MV-4-11 (cell line): ENCODE measurements at places on chromosomes 7 and 10.

DNA sequence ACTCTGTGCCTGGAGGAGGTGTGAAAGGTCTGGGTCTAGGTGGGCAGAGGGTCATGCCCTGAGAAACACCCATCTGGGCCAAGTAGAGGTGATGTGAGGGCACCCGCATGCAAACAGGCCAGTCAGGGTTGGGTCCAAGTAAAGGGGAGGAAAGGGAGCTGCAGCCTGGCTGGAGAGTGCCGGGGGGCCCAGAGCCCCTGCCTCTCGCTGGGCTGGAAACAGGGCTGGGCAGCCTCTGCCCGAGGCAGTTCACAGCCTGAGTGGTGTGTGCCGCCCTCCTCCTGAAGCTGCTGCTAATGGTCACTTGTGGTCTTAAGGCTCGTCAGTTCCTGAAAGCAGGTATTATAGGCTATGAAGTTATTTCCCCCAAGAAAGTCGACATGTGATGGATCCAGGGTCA is 7.3 kb downstream of the CYP2E1 start:
- DNase-seq: no peak

DNA sequence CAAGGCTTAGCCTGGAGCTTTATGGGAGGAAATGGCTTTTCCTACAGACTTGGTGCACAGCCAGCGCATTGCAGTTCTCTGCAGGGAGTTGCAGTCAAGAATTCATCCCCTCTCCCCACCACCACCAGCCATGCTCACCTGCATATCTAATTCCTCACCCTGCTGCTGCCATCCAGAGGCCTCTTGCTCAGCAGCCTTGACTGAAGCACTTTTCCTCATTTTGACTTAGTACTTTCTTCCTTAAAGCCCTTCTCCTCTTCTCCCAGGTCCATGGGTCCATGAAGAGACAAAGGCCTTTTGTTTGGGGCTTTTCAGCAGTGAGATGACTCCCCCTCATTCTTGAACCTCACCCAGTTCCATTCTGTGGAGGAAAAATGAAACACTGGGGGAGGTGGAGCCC is 39.7 kb upstream of the GPR141 start:
- DNase-seq: no peak

GRCh38 chr7:130108809-130109208 is 38.5 kb downstream of the KLHDC10 start:
- DNase-seq: no peak

DNA sequence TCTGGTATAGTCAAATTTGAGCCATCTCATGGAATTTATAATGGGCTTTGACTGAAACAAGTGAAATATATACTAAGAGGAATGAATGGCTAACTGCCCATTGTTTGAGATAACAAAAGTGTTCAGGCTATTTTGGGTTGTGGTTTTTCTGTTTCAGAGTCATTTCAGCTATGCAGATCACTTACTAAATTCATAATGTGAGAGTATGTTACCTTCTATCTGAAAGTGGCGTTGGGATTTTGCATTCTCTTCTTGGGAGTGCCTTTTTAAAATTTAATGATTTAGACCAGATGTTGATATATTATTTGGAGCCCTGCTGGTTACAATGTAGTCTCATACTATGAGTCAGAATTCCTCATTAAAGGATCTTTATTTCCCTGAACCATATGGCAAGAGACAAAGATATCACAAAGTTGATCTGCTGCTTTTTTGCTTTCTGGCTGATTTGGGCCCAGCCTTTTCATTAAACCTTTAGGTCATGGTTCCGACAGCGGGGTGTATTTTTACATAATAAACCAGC is 10.4 kb downstream of the VCL start:
- DNase-seq: peak; percentile 12

- no peak for DNase-seq
Measured at GRCh38 chr7:26658389-26659084, 205.9 kb downstream of the SKAP2 start.

- DNase-seq: no peak
Measured at GRCh38 chr10:50619166-50619565, 4.6 kb downstream of the SGMS1 start.

GRCh38 chr10:6925146-6925545 is 345.1 kb upstream of the PRKCQ start:
- DNase-seq: no peak

GRCh38 chr10:114874827-114875411 is 53.3 kb downstream of the FHIP2A start:
- DNase-seq: peak; percentile 74

DNA sequence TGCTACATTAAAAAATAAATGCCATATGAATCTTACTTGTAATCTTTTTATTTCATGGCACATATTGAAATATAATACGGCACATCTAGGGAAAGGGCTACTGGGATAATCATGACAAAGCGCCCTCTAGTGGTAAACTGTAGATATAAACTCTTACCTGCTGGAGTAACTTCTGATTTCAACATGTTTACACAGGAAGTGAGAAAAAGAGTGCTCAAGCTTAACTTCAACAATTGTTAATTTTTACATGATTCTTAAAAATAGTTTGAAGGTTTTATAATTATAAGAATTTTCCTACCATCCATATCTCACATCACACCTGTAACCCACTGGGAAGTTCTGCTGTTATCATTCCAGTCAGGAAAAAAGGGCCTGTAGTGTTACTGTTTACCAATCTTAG is 2.0 kb upstream of the HEPACAM2 start:
- peak; percentile 47 for DNase-seq

- no peak for DNase-seq
Measured at GRCh38 chr10:126842836-126843235, 62.4 kb upstream of the DOCK1 start.

- no peak for DNase-seq
Measured at GRCh38 chr7:96205665-96206064, 116.2 kb downstream of the SLC25A13 start.
